ENCODE measurements at places on chromosomes 7 and 10. TPM values are rescaled to one million over a fixed set of nuclear protein-coding genes. Genes with fewer than 3 reads are reported as not detected.

- no peak for DNase-seq
Observed at GRCh38 chr7:1103009-1103788, 15.3 kb downstream of the GPER1 start.

- DNase-seq: no peak
Observed at GRCh38 chr10:52056291-52056690, 257.8 kb upstream of the DKK1 start.

- no peak for DNase-seq
Observed at GRCh38 chr7:28784171-28784902, 173.8 kb downstream of the TRIL start.

- peak; percentile 40 for DNase-seq
Observed at GRCh38 chr10:75211007-75211691, 553 bp downstream of the VDAC2 start.

DNA sequence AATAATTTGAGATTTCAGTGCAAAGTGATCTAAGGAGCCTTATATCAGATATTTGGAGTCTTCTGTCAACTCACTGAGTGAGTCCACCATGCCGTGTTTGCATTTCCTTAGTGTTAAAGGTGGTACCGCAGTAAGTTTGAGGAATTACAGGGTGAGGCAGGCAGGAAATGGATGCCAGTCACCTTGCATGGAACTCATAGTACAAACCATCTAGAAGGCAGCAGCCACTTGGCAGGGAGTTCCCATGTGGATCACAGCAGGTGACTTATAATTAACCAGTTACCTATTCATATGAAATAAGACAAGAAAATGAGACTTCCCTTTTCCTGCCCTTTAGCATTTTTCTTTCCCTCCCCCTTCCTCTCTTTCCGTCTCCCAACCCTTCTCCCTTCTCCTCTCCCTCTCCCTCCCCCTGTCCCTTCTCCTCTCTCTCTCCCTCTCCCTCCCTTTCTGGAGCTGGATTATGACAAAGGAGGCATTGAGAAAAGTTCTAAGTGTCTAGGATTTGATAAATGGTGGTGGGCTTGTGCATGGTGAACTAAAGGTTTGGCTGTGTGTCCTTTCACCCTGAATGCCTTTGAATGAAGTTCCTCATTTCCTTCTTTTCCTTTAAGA, 94.1 kb downstream of the LRRC4 start:
- no peak for DNase-seq

GRCh38 chr7:159051916-159052315, 92.8 kb downstream of the VIPR2 start:
- DNase-seq: no peak

DNA sequence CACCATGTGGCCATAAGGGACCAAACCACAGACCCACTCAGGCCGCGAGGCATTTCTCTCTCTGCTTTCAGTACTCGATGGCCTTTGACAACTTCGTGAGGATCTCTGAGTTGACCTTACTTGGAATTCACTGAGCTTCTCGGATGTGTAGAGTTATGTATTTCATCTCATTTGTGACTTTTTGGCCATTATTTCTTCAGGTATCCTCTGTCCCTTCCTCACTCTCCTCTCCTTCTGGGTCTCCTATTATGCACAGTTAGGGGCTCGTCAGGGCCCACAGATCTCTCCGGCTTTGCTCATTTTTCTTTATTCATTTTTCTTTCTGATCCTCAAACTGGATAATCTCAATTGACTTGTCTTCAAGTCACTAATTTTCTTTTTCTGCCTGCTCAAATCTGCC, 16.6 kb upstream of the FOXL3 start:
- DNase-seq: no peak

GRCh38 chr7:28862595-28863272, 95.4 kb downstream of the TRIL start:
- DNase-seq: no peak

- DNase-seq: no peak
Observed at GRCh38 chr10:35612385-35613106, 7.4 kb downstream of the GJD4 start.

DNA sequence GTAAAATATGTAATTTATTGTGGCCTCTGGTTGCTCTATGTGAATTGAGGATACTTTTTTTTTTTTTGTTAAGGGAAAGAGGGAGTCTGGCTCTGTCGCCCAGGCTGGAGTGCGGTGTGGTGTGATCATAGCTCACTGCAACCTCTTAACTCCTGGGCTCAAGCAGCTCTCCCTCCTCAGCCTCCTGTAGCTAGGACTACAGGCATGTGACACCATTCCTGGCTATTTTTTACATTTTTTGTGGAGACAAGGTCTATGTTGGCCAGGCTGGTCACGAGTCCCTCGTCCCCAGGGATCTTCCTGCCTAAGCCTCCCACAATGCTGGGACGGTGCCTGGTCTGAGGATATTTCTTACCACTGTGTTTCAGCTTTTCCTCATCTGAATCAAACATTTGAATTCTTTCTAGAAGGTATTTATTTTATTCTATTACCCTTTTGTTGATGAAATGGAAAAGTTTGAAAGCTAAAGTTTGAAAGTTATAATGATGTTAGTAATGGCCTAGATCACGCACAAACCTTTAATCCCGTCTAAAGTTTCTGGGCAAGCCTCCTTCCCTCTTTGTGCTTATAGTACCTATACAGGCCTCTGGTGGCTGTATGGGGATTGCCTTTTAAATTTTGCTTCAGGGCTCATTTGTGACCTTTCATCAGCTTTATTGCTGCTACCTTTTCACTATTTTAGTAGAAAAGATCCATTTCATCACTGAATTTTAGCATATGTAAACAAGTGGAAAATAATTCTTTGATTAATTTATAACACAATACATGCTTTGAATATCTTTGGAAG, 2.0 kb downstream of the IFRD1 start:
- DNase-seq: peak; percentile 73

DNA sequence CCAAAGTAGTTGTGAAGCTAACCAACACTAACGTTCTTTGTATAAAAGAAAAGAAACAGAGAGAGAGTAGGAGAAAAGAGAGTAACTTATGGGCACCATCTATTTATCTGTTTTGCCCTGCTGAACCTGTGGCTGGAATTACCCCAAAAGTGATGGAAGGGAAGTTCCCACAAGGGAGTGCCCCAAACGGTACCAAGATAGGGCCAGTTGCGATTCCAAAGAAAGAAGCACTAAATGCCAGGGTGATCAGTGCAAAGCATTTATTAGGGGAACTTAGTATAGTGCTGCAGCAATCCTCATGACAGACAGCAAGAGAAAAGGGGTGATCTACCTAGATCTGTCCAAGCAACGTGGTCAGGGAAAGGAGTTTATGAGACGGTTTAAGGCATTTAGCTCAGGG, 190.2 kb downstream of the SORCS3 start:
- DNase-seq: no peak

DNA sequence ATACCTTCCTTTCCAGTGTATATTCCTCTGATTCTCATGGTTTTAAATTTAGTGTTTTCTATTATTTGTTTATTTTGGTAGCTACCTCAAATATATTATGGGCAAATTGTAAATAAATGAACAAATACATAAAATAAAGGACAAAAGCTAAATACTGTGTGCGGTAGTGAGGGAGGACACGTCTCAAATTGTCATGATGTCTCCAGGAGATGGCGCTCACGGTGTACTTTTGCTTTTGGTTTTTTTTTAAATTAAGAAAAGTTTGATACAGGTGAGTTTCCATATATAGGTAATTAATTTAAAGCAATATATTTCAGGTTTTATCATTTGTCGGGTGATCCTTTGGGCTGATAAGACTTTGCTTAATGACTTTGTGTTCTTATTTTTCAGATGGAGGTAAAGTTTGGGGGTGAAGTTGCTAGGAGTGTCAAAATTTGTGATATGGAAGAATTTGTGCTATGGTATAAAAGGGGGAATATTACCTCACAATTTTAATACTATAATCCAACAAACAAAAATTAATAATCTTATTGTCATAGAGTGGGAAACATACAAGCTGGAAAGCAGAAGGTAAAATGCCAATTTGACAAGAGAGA, 68.4 kb upstream of the TMEM229A start:
- no peak for DNase-seq

DNA sequence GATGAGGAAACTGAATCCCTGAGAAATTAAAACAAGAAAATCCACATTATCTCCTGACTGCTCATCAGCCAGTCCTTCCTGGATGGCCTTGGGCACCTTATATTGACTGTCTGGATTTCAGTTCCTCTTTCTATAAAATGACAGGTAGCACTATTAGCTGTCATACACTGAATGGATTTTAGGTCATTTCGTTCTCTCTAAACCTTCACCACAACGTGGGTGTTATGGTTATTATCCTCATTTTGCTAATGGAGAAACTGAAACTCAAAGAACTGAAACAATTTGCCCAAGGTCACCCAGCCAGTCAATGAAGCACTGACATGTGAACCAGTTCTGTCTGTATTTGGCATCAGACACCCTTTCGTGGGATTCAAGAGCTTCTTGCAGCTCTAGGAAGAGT, 193.8 kb downstream of the CYP26A1 start:
- no peak for DNase-seq

- DNase-seq: no peak
Observed at GRCh38 chr7:18846765-18847215, 270.6 kb downstream of the TWIST1 start.

GRCh38 chr7:23915236-23915635, 205.2 kb downstream of the STK31 start:
- no peak for DNase-seq

GRCh38 chr7:158074896-158075632, 512.6 kb downstream of the PTPRN2 start:
- DNase-seq: no peak

DNA sequence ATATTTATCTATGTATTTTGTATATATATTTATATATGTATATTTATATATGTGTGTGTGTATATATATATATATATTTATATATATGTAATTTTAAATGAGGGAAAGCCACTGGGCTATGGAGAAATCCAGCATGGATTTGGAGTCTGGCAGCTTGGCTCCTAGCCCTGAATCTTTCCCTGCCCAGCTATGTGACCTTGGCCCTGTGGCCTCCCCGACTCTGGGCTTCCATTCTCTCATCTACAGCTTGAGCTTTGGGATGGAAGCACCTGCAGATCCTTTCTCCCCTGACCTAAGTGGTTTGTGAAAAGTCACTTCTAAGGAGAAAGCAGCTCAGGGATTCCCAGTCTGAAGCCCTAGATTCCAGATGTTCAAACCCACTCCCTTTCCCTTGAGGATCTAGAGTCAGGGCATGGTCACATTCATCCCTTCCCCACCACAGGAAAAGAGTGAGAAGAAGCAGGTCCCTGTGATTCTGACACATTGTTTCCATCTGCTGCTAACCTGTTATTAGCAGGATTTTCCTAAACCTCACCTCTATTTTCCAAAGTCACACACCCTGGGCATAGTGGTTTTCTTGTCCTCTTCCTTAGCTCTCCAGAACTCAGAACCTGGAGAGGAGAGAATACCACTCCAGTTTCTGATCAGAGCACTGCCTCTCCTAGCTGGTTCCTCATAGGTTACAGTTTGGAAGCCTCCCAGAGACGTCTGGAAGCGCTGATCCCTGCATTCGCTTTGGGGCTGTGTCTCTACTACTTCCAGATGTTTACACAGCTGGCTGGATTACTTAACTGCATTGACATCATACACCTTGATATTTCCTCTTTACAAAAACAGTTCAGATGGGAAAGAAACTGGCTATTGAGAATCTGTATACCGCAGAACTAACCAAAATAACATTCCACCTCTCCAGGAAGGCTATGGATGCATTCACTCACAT, 327.5 kb upstream of the ZMIZ1 start:
- DNase-seq: no peak

- no peak for DNase-seq
Observed at GRCh38 chr10:78847485-78847884, 221.3 kb upstream of the ZMIZ1 start.

DNA sequence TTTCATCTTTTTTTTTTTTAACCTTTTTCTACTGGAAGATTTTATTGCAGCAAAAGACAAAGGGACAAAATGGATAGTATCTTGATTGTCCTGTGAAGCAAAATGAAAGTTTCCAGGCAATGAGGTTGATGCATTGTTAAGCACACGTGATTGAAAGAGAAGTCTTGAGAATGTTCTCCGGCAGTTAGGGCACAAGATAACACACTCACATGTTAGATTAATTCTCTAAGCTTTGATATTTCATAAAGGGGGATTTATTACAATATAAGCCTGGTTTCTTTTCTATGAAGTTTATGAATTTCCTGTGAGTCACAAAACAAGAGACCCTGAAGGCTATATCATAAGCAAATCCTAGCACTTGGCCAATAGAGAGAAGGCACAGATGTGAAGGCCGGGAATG, 93.4 kb upstream of the ARMC3 start:
- no peak for DNase-seq

GRCh38 chr10:112711366-112711765, 238.7 kb upstream of the TCF7L2 start:
- DNase-seq: no peak

GRCh38 chr7:40922316-40922670, 780.6 kb downstream of the INHBA start:
- DNase-seq: no peak

Gene DRGX
- total RNA-seq: 0.06 TPM

Gene ADRB1
- 0.14 TPM for total RNA-seq

Gene SCIN
- total RNA-seq: 0.69 TPM

Gene AKR1C2
- 3.5 TPM for total RNA-seq

Gene PTPRZ1
- 0.17 TPM for total RNA-seq

Gene CALY
- total RNA-seq: 7.0 TPM

Gene GIMAP2
- 15.4 TPM for total RNA-seq

Gene FBXO24
- total RNA-seq: not detected

Gene SKIDA1
- 3.5 TPM for total RNA-seq
